A549 (cell line): ENCODE measurements at places on chromosomes 6 and 20. TPM values are rescaled to one million over a fixed set of nuclear protein-coding genes. Genes with fewer than 3 reads are reported as not detected.

ZGPAT gene
- polyA plus RNA-seq, result 22.6 to 25.6 TPM (median 23.9 TPM) in 3 replicates

DNA sequence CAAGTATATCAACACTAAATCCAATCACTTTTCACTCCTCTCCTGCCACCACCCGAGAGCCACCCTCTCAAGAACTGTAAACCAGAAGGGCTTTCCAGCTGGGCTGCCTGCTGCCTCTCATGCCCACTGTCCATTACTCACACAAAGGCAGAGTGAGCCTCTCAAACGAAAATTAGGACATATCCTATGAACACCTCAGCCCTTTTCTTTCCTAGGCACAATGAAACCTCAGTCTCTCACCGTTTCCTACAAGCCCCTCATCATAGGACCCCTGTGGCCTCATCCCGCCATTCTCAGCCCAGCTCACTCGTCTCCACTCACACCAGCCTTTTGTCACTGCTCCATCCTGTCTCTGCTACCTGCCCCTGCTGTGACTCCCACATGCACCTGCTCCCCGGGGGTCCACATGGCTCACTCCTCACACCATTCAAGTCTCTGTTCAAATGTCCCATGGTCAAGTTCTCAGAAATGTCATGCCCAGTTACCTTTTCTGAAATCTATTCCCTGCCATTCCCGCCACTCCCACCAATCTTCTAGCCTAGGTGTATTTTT lies 7.4 kb downstream of the HLA-F start:
- DNase-seq, result no peak

- no peak for DNase-seq
Measured at GRCh38 chr6:94227741-94228140, 808.4 kb upstream of the EPHA7 start.

- peak; percentile 68 for DNase-seq
Measured at GRCh38 chr6:36765594-36766398, 68.2 kb downstream of the RAB44 start.

- no peak for DNase-seq
Measured at GRCh38 chr20:15396900-15397299, 1059.5 kb upstream of the FLRT3 start.

DNA sequence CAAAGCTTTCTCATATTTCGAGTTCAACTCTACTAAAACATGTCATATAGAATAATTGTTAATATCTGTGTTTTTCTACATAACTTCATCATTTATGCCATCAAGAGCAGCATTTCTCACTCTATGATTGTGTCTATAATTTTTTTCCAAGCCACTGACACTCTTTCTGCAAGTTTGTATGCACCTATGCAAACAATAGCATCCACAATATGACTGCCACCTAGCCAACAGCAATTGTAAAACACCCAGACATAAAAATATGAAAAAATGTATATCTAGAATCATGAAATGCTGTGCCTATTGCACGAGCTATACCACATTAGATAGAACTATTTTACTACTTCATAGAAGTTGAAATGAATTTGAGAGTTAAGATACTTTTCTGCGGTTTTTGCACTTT lies 286.5 kb upstream of the MARCKS start:
- DNase-seq, result no peak

DEFB119 gene
- polyA plus RNA-seq, result not detected in 3 replicates

GSTA2 gene
- 0.10 TPM in 1 of 3 replicates, not detected in the others for polyA plus RNA-seq

C20orf202 gene
- 0.09 TPM in 1 of 3 replicates, not detected in the others for polyA plus RNA-seq

ABHD16B gene
- not detected in 3 replicates for polyA plus RNA-seq

WFDC10B gene
- not detected in 3 replicates for polyA plus RNA-seq

GRCh38 chr6:157169656-157170055 lies 153.7 kb downstream of the TMEM242 start:
- DNase-seq, result no peak

GRCh38 chr20:57009775-57010174 lies 256.7 kb downstream of the BMP7 start:
- DNase-seq, result no peak

DNA sequence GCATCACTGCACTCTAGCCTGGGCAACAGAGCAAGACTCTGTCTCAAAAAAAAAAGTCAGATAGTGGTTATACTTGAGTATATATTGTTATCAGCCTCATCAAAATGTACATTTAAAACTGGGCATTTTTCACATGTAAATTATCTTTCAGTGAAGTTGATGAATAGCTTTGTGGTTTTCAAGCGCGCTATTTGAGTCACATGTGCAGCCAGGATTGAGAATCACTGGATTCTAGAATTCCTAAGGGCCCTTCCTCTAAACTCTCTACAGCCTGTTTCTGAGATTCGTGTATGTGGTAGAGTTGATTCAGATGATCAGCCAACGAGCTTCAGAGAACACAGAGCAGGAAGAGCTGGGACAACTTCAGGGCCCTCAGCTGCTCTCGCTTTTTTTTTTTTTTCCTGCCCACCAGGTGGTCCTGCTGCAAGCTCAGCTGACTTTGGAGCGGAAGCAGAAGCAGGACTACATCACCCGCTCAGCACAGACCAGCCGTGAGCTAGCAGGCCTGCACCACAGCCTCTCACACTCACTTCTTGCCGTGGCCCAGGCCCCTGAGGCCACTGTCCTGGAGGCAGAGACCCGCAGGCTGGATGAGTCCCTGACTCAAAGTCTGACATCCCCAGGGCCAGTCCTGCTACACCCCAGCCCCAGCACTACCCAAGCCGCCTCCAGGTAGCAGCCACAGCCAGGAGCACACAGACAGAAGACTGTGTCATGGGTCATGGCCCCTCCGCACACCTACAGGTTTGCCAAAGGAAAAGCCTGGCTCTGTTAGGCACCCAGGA lies 18.3 kb downstream of the C20orf173 start:
- DNase-seq, result no peak

GRCh38 chr6:157323255-157323965 lies at the start of gene TMEM242:
Gene TMEM242, minus strand, starts transcription at chr6:157323519. Its CDS starts 20 bp downstream, at chr6:157323499.
- DNase-seq, result peak; percentile 73

- no peak for DNase-seq
Measured at GRCh38 chr20:20331156-20331555, 36.7 kb upstream of the INSM1 start.

- peak; percentile 86 for DNase-seq
Measured at GRCh38 chr6:28474441-28475219, 31.3 kb upstream of the ZSCAN23 start.

FAM135A gene
- polyA plus RNA-seq, result 10.0 to 11.3 TPM (median 10.8 TPM) in 3 replicates

DNA sequence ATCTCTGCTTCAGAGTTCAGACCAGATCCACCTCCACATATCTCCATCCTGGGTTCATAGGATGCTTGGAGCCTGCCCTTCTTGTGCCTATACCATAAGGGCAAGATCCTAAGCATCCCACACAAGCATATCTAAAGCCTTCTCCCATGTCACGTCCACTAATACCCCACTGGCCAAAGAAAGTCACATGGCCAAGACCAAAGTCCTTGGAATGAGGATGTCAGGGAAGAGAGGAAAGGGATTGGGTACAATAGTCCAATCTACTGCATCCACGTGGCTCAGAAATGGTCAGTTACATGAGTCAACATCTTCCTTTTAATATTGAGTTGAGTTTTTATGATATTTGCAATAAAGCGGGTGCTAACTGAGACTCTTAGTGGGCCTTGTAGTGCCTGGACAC lies 515.9 kb upstream of the SULF2 start:
- DNase-seq, result no peak

ARG1 gene
- polyA plus RNA-seq, result not detected in 3 replicates
